ENCODE measurements at places on chromosomes 7 and 10.

GRCh38 chr10:102962267-102962666 is 44.2 kb downstream of the CNNM2 start:
- no peak for DNase-seq

GRCh38 chr10:49268185-49268584 is 30.8 kb upstream of the C10orf71 start:
- DNase-seq, result no peak

DNA sequence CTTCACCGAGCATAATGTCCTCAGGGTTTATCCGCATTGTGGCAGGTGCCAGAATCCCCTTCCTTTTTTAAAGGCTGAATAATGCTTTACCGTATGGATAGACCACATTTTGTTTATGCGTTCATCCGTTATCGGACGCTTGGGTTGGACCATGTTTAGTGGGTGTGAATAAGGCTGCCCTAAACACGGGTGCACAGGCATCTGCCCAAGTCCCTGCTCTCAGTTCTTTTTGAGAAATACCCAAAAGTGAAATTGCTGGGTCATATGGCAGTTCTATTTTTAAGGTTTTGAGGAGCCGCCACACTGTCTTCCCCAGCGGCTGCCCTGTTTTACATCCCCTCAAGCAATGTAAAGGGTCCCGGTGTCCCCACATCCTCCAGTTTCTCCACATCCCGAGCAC is 121.6 kb downstream of the DYNC2I1 start:
- DNase-seq, result no peak

- no peak for DNase-seq
Observed at GRCh38 chr10:127345231-127345965, 149.0 kb upstream of the INSYN2A start.

- DNase-seq, result peak; percentile 65
Observed at GRCh38 chr10:44463511-44464121, 78.7 kb upstream of the CXCL12 start.

DNA sequence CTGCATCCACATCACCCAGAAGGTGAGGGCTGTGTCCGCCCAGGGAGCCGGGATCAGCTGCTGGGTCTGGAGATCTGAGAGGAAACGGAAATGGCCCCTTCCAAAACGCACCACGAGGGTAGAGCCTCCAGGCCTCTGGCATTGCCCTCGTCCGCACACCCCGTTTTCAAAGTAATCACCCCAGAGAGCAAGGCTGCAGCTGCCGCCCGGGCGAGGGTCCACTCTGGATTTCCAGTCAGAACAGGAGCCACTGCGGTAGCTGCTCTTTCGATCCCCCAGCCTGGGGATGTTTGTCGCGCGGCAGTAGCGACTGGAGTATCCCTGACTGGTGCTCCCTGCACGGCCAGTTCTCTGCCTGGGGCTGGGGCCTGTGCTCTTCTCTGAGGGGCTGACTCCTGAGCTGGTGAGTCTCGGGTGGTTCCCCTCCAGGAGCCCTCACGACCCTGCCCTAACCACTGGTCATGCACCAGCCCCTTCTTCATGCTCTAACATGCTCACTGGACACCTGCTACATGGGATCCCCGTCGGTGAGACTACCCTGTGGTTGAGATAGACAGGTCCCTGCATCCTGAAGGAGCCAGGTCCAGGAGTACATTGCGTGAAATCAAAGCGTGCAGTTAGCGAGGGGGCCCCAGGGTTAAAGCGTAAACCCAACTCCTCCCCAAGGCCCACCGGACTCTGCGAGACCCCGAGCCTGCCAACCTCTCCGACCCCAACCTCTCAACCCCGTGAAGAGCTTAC is 99.2 kb downstream of the FOXL3 start:
- no peak for DNase-seq

DNA sequence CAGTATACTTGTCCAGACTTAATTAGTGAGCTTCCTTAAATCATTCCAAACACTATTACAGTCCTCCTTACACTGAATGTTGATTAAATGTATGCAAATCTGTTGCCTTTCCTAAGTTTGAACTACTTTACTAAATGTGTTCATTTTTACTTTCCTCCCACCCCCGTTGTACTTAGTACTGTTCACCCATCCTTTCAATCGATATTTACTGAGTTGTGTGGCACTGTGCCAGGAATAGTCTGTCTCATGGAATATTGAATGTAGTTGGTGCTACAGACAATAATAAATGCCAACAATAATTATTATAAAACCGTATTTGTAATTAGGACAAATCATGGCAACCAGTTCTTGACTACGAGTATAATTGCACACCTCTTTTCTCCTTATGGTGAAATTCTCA is 335.7 kb downstream of the GPR37 start:
- DNase-seq, result no peak

- no peak for DNase-seq
Observed at GRCh38 chr10:19518632-19519031, 297.6 kb upstream of the PLXDC2 start.

DNA sequence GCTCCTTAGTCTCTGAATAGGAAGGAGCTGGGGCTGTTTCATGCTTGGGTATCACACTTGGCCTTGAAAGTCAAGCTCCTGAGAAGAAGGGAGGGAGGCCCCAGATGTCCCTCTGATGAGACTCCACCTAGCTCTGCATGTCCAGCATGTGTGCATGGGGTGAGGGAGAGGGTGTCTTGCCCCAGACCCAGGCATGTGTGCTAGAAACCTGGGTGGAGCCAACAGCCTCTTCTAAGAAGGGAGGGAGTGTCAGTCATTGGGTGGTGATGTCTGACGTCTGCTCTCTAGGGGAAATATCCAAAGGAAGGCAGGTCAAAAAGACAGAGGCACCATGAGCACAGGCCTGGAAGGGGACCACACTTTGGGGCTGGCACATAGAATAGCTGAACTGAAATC is 159.0 kb downstream of the CDH23 start:
- no peak for DNase-seq

GRCh38 chr7:39937366-39938153 is 12.5 kb upstream of the CDK13 start:
- DNase-seq, result no peak

DNA sequence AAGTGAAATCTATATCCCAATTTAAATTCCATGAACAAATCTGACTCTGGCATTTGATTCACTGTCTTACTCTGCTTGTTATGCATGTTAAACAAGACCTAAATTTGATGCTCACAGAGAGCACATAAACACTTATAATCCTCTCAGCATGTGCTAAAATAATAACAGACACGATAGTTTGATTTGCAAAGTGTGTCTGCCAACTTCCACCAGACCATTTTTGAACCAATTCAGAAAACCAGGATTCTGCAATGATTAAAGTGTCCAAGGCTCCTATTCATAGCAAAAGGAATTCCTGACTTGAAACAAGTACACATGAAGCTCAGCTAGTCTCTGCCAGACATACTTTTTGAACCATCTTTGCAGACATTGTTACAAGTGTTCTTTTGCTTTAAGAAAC is 11.2 kb downstream of the RBM20 start:
- DNase-seq, result no peak

DNA sequence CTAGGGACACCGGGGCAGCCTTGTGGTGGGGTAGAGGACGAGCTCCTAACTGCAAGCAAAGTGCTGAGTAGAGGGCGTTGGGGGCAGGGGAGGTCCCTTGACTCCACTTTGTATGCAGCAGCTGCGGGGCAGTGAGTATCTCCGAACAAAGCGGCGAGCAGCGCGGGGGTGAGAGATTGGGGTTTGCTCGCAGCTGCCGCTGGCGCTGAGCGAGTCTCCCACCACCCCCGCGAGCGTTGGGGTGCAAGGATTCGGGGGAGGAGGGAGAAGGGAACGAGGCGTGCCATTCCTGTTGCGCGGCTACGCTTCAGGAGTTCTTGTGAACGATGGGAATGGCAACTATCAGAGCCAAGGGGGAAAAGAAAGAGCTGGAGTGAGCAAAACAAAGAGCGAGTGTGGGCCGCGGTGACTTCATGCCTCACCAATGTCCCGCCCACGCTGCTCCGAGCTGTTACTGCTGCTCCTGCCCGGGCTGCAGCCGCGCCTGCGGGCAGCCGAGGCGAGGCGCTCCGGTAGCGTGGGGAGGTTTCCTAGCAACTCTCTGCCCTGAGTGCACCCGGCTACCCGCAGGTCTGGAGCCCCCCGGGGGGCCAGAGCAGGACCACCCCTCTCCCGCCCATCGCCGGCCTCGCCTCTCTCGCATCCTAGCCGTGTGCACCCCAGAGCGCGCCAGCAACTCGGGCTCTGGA is at the start of gene ITGB8:
ITGB8 (plus strand) TSS at position 662 of the 689 bp plus-strand sequence. CDS start 907 bp downstream, outside the sequence.
- peak; percentile 73 for DNase-seq

- DNase-seq, result peak; percentile 48
Observed at GRCh38 chr10:70130878-70131559, 1.6 kb downstream of the AIFM2 start.

DNA sequence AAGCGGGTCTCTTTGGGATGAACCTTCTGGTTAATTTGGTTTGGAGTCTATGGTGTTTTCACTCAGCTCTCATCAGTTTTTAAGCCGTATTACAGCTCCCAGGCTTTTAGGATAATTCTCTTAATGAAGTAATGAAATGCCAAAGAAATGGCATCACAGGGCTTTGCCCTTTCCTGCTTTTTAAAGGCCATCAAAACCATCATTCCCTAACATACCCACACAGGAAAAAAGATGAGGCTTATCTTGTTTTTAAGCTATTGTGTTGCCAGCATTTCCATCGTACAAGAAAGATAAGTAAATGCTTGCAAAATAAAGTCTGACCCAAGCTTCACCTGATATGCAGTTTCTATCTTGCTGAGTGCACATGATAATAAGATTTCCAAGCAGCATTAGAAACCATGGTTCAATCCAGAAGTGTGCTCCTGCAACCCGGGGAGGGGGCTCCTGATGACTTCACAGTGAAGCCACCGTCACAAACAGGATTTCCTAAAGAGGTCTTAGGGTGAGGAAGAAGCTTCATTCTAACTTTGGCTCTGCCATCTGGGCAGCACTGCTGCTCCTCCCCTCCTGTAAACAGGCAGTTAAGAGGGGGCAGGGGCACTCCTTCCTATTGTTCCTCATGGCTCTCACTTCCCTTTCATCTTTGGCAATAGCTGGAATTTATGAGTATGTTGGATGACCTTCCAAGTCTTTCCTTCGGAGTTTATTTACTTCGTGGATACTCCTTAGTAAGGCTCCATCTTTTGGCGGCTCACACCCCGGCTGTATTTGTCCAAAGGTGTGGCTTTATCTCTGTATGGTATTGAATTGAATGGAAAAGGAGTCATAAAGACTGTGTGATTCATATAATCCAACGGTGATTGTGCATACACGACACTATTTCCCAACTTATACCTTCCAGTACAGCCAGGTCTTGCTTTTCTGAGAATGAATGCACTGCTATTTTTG is 55.2 kb upstream of the FAM133B start:
- no peak for DNase-seq

GRCh38 chr10:18140149-18140956 is at the start of gene CACNB2:
TSS of gene CACNB2 (plus strand) at chr10:18140424.
- DNase-seq, result no peak

DNA sequence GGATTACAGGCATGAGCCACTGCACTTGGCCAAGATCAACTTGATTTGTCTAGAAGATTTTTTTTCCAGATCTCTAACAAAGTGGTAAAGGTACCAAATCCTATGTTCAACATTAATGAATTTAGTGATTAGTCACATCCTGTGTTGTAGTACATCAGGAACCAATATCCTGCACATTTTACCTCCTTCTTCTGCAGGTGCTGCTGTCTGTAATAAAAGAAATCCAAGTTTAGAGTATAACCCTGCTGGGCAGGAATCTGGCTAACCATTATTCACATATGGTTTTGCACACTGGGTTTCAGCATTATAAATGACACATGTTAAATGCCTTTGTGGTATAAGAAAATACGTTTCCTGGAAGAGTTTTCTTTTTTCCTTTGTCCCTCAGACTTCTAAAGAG is 10.8 kb downstream of the PARD3 start:
- DNase-seq, result no peak

GRCh38 chr7:158030071-158030470 is 557.6 kb downstream of the PTPRN2 start:
- DNase-seq, result no peak

- DNase-seq, result no peak
Observed at GRCh38 chr7:106980358-106980685, 64.2 kb upstream of the PRKAR2B start.

- no peak for DNase-seq
Observed at GRCh38 chr10:97842656-97843280, 6.9 kb upstream of the GOLGA7B start.

DNA sequence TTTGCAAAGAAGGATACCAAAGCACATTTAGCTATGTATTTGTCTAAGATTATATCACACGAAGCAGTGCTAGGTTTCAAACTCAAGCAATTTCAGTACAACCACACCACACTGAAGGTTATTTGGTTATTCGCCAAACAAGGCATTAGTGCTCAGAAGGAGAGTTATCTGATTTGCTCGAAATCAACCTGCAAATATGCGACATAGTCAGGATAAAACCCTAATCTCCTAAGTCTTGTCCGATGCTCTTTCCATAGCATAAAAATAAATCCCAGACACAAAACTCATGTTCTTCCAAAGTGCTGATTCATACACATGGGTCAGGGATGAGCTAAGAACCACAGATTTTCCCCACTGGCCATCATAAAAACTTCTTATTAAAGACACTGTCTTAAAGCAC is 1288.0 kb upstream of the SORCS1 start:
- peak; percentile 24 for DNase-seq

DNA sequence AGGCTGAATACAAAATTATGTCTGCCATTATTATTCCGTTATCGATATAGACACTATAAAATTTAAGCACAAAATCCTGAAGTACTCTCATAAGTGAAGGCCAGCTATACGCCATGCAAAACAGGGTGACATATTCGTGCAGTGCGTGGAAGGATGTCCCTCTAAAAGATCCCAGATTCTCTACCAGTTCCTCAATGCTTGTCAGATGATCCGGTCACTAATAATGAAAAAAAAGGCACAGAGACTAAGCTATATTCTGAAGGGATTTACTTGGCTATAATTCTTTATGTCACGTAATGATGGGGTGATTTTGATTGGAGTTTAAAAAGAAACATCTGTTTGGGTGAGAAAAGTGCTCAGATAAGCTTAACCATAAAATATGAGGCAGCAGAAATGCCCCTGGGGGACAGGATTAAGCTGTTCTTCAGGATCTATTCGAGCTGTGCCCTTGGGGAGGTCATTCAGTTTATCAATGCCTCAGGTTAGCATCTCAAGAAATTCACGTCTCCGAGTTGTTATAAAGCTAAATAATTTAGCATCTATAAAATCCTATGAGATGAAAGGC is 229.7 kb upstream of the PITRM1 start:
- no peak for DNase-seq

GRCh38 chr7:101169838-101170551 is 4.6 kb upstream of the VGF start:
- peak; percentile 54 for DNase-seq

DNA sequence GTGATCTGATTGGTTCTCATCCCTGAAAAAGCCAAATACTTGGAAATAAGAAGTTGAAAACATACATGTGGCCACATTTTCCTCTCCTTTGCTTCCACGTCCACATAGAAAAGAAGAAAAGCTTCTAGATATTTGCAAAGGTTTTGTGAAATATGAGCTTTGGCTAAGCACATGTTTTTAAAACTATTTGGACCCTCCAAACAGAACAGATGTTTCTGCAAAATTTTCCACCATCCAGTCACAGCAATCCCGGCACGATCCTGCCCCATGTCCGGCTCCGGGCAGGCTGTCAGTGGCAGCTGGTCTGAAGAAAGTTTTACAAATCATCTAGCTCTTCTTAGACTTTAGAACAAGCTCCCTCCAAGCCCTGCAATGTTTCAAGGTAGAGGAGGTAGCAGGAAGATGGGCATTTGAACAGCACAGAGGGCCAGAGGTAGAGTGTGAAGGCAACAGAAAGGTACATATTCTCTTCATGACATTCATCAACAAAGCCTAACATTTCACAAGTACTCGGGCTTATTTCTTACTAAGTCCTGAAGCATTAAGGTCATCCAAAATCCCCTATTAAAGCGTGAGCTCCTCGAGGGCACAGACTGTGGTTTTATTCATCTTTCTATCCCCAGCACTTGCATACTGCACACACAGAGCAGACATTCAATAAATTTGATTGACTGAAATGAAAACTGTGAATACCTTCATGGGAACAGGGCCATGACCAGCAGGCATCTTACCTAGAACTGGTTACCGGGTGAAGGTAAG is 110.1 kb downstream of the JAZF1 start:
- DNase-seq, result no peak
